Heart right ventricle (tissue), 16 donors: ENCODE measurements at places on chromosomes 5 and 9.

- no peak for DNase-seq
These were observed 107.1 kb downstream of the PHF2 start for GRCh38 chr9:93683331-93684134.

- no peak for DNase-seq
These were observed 57.7 kb downstream of the RETREG1 start for GRCh38 chr5:16558984-16559629.

DNA sequence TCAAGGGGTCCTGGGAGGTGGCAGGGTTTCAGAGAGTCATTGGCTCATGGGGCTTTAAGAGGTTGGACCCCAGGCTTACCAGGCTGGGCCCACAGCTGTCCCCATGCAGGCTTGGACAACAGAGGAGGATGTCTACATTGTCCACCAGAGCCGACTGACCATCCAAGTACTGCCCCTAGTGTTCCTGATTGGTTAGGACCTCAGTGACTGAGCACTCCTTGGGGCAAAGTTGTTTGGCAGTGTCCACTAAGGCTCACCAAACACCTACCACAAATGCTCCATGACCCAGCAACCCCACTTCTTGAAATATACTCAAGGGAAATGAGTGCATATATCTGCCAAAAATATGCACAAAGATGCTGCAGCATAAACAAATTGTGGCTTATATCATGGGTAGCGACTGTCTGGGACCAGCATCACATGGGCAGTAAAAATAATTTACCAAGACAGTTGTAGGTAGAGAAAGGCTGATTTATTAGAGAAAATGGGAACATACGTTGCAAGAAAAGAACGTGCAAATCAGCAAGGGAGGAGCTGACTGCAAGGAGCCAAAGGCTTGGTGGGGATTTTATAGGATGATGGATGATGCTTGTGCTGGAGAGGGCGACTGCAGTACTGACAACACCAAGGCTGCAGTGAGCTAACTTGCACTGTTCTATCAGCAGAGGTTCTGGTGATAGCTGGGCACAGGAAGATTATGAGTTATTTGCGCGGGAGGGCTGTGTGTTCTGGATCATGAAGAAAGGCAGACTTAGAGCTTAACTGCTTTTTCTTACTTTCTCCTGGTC, 265.2 kb downstream of the GADD45G start:
- no peak for DNase-seq

DNA sequence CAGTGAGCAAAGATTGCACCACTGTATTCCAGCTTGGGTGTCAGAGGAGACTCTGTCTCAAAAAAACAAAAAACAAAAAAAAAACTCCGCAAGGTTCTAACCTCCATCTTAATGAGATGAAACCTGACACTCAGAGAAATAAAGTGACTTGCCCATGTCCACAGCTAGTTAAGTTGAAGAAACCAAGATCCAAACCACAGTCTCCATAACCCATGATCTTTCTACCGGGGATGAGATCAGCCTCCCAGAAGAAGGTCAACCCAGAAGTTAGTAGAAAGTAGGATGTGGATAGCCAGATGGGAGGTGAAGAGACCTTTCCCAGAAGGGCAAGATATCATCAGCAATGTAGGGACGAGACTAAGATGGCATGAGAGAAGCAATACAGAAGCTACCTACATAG, 140.4 kb upstream of the ADRA1B start:
- no peak for DNase-seq

- no peak for DNase-seq
These were observed 117.2 kb upstream of the CACNA1B start for GRCh38 chr9:137760426-137760825.

GRCh38 chr5:36066540-36067210, at the start of gene UGT3A2:
TSS of gene UGT3A2 (minus strand) at chr5:36066882. CDS start at chr5:36066789, 93 bp downstream.
- DNase-seq: no peak

GRCh38 chr5:134798468-134798867, 39.9 kb downstream of the DDX46 start:
- no peak for DNase-seq

GRCh38 chr9:14158916-14159315, 155.0 kb downstream of the NFIB start:
- no peak for DNase-seq

GRCh38 chr9:131666774-131667173, 73.1 kb downstream of the RAPGEF1 start:
- no peak for DNase-seq

- DNase-seq: no peak
These were observed 72.8 kb upstream of the NXNL2 start for GRCh38 chr9:88462191-88462590.
